Right kidney (tissue), 9 donors: ENCODE measurements at places on chromosomes 11 and 22.
A peak's percentile ranks its signal among the peaks of the same experiment; 100 is the strongest.

- no peak for DNase-seq
Measured at GRCh38 chr22:48594016-48594756, 1233.5 kb downstream of the BRD1 start.

- DNase-seq, result no peak
Measured at GRCh38 chr11:3058753-3059664, 1.8 kb upstream of the CARS1 start.

- DNase-seq, result no peak
Measured at GRCh38 chr11:69954756-69955155, 123.4 kb upstream of the ANO1 start.

DNA sequence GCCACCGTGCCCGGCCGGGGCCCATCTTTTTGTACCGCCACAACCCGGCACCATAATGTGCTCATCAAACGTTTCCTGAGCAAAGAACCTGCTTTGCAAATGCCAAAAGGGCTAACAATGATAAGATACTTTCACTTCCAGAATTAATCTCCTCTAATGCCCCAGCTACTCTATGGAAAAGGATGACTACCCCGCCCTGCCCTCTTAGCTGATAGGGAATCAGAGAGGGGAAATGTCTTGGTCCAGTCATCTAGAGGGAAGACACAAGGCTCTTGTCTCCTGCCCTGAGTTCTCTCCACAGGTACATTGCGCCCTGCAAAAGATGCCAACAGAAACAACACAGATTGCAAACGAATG, 586 bp downstream of the TTLL1 start:
- no peak for DNase-seq

GRCh38 chr22:42863349-42863961, 6.4 kb upstream of the ARFGAP3 start:
- DNase-seq, result no peak

- DNase-seq, result no peak
Measured at GRCh38 chr11:7422544-7423331, 62.6 kb upstream of the OLFML1 start.

GRCh38 chr11:99531468-99531867, 510.7 kb downstream of the CNTN5 start:
- DNase-seq, result no peak

DNA sequence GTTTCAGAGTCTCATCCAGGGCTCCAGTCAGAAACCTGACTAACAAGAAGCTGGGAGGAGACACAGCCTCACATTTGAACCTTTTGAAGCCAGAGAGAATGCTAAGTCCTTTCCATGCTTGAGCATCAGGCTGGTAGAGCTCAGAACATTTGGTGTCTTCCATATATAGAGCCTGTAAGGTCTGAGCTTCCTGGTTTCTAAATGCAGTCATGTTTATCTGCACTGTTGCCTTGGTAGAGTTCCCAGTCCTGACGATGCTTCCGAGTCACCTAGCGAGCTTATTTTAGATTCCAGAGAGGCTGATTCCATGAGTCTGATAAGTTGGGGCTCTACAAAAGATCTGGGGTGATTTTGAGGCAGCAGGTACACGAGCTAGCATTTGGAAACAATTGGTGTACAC, 68.4 kb upstream of the SORL1 start:
- no peak for DNase-seq

DNA sequence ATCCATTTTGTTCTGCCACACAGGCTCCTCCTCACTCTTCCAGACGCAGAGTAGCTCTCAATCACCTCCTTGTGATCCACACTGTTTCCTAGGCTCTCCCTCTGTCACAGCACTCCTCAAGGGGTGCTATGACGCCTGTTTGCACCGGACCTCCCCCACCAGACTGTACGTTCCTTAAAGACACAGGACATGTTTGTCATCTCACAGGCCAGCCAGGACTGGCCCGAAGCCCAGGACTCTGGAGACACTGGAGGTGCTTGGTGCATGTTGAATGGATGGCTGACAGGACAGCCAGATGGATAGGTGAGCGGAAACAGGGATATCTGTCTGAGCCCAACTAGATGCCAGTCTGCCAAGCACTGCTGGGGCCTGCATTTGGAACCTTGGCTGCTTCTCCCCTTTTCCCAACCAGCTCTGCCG, 13.6 kb downstream of the PLA2G6 start:
- DNase-seq, result no peak

GRCh38 chr11:62573006-62573591, 592 bp downstream of the EEF1G start:
- DNase-seq, result no peak

DNA sequence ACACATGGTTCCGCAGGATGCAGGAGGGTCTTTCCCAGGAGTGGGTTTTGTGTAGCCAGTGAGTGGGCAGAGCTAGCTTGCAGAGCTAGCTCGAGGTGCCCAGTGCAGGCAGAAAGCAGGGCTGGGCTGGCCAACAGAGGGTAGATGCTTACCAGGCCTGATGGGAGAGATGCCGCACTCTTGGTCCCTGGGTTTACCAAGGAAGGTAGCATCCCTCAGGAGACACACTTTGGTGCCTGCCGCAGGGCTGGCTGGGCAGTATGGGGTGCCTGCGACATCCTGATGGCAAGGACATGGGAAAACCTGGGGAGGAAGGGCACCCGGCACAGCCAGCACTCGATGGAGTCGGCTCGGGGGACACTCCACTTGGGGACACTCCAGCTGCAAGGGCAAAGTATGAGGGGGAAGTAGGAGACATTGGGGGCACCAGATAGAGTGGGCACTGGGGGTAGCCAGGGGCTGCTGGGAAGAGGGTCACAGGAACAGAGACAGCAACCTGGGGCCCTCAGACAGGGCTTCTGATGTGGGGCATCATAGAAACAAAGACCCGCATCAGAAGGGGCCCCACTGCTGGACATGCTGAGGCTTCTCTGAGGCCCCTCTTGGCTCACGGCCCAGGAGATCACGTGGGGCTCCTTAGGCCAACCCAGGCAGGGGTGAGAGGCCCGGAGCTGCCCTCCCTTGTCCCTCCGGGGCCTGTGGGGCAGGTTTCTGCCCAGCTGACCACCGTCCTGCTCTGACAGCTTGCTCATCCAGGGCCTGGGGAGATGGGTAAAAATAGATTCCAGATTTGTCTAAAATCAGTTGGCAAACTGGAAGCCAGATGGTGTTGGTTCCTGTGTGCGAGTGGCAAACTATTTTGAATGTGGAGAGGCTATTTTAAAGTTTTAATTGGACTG, 89.8 kb downstream of the MORC2 start:
- no peak for DNase-seq

GRCh38 chr11:73661035-73661628, 14.8 kb downstream of the PLEKHB1 start:
- peak; percentile 91 for DNase-seq

DNA sequence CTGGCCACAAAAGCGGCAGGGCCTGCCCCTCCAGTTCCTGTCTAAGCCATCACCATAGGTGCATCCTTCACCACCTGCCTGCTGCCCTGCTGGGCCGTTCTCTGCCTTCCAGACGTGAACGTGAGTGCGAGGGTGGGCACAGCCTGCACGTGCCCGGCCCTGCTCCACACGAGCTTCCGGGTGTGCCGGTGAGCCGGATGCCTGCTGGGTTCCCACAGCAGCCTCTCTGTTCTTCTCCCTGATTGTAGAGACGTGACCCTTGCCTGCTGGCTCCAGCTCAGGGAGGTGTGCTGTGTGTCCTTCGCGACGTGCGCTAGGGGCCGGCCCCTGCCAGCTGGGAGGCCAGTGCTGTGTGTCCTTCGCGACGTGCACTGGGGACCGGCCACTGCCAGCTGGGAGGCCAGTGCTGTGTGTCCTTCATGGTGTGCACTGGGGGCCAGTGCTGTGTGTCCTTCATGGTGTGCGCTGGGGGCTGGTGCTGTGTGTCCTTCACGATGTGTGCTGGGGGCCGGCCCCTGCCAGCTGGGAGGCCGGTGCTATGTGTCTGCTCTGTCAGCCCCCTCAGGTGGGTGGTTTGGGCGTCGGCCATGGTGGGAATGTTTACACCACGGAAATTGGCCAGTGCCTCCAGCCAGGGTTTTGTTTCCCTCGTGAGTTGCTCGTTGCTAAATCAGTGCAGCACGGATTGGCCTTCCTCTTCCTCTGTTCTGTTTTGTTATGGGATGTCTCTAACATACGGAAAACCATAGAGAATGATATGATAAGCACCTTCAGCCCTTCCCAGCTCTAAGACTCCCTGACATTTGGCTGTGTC, 35.4 kb upstream of the BRSK2 start:
- no peak for DNase-seq
